ENCODE measurements at places on chromosomes 2 and 18.

- no peak for DNase-seq
These were observed 21.0 kb downstream of the TCF7L1 start for GRCh38 chr2:85154048-85154753.

- no peak for DNase-seq
These were observed 55.0 kb downstream of the APOB start for GRCh38 chr2:20988905-20989304.

- no peak for DNase-seq
These were observed 208.4 kb upstream of the RAB12 start for GRCh38 chr18:8400825-8401224.

DNA sequence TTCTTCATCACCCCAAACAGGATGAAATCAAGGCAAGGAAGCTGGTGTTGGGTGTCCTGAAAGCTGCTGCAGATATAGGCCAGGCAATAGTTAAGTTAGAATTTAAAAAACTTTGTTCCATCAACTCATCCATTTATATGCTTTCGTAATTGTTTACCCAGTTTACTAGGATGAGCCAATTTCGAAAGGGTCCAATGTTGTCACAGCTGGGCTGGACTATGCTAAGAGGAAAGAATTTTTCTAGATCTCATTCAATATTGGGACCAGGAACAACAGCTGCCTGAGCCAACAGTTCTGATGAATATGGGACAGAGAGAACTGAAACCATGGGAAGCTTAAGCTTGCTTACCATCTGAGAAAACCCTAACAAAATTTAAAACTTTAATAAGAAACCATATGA, 21.6 kb upstream of the SP3 start:
- no peak for DNase-seq

DNA sequence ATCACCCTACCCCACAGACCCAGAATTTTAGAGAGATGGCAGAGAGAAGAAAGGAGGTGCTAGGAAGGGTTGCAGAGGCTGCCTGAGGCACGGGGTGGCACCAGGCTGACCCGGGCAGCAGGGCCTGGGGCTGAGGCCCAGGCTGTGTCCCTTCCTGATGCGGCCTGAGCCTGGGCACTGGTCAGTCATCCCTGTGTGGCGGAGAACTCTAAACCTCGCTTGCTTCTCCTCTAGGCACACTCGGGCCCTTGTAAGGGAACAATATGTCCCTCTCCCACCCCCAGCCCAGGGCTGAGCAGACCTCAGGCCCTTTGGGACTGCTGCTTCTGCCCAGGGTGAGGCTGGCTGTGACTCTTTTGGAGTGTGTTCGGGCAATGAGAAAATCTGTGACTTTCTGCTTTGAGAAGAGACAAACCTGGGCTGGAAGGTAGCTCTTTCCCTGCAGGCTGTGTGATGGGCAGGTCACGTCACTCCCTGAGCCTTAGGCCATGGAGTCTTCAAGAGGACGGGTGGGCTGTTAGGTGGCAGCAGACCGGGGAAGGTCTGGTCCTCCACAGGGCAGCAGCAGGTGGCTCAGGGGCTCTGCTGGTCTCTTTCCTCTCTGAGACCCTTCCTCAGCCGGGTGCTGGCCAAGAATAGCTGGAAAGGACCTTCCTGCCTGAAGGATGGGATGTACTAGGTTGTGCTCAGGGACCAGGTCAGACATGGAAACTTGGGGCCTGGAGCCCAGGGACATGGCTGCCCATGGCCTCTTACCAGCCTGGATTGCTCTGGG, 96.8 kb downstream of the GLI2 start:
- DNase-seq, result no peak

DNA sequence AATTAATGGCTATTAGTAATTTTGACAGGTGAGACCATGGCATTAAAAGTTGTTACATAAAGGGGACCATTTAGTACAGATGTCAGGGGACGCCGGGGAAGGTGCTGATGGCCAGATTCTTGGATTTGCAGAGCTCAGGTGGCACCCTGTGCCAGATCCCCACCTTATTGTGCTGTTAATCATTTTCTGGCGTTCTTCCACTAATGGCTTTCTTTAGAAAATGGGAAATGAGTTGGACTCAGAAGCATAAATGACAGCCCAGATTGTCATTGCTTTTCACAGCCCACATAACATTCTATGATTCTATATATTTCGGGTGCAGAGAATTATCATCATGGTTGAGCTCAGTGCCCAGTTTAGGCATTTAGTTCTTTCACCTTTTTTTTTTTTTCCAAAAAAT, 257.2 kb upstream of the TCF4 start:
- DNase-seq, result no peak

DNA sequence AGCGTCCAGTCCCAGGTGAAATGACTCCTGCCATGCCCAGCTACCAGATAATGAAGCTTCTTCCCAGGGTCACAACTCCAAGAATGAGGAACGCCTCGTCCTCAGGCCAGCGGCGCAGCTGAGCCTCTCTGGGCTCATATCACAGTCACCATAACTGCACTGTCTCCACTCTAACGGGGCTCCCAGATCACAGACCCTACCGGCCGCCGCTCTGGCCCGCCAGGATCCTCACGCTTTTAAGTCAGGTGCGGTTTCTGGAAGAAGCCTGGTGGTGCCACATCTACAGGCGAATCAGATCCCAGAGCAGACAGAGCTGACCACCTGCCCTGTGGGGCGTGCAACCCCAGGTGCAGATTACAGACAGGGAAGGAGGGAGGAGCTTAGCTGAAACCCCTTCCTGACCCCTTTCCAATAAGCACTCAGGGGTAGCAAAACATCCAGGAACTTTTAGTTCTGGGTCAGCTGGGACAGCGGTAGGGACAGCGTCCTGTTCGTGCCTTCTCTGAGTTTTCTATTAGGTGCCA, 3.7 kb upstream of the ACKR3 start:
- DNase-seq, result no peak

DNA sequence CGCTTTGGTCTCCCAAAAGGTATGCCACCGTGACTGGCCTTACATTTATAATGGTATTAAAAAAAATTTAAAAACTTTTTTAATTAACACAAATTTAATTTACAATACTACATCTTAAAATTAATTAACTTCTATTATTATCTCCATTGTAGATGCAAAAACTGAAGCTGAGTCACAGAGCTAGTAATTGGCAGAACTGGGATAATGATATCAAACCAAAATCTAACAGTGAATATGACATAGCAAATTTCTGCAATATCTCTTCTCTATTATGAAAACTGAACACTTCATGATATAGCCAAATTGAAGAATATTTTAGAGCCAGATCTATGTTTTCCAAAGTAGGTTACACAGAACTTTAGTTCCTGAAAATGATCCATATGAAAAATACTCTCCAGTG, 66.4 kb upstream of the CHAC2 start:
- no peak for DNase-seq

DNA sequence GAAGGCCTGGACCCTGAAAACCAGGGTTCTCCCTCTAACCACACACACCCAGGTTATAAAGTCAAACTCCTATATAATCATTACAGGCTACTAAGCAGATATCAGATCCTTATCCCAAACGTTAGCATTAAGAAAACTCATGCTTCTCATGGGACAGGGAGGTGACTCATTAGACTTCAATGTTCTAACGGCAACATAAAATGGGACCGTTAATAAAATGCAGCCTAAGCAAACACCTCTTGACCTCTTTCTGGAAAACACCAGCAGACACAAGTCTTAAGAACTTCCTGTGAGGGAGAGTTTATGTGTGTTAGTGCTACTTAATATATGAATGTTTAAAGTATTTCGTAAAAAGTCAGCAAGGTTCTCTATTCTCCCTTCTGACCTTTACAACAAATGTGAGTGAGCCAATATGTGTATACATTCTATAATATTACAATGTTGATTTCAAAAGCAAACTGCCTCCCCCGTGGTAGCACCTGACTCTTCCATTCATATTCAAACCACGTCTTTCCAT, 31.7 kb downstream of the LPIN2 start:
- DNase-seq, result no peak

- DNase-seq, result peak; percentile 78
These were observed 7.0 kb upstream of the HS6ST1 start for GRCh38 chr2:128325611-128326181.

- no peak for DNase-seq
These were observed 849.1 kb upstream of the CHAC2 start for GRCh38 chr2:52918551-52918950.

- no peak for DNase-seq
These were observed 544.7 kb downstream of the PARD3B start for GRCh38 chr2:205089958-205090357.

GRCh38 chr2:215436705-215437565, 1.1 kb upstream of the FN1 start:
- DNase-seq, result no peak

DNA sequence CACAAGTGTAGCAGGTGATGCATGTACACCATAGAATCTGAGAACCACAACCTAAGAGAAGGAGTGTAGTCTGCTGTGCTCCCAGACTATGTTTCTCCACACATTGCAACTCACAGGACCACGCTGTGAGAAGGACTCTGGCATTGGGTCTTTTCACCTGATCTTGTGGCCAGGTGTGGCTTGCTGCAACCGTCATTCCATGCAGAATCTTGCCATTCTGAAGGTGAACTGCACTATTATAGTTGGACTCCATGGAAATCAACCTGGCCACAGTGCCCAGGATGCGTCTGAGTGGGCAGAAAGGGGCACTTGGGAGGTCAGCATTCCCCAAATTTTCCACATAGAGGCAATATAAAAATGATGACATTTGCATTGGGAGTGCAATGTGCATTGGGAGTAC, 122.2 kb downstream of the CAPN13 start:
- no peak for DNase-seq

DNA sequence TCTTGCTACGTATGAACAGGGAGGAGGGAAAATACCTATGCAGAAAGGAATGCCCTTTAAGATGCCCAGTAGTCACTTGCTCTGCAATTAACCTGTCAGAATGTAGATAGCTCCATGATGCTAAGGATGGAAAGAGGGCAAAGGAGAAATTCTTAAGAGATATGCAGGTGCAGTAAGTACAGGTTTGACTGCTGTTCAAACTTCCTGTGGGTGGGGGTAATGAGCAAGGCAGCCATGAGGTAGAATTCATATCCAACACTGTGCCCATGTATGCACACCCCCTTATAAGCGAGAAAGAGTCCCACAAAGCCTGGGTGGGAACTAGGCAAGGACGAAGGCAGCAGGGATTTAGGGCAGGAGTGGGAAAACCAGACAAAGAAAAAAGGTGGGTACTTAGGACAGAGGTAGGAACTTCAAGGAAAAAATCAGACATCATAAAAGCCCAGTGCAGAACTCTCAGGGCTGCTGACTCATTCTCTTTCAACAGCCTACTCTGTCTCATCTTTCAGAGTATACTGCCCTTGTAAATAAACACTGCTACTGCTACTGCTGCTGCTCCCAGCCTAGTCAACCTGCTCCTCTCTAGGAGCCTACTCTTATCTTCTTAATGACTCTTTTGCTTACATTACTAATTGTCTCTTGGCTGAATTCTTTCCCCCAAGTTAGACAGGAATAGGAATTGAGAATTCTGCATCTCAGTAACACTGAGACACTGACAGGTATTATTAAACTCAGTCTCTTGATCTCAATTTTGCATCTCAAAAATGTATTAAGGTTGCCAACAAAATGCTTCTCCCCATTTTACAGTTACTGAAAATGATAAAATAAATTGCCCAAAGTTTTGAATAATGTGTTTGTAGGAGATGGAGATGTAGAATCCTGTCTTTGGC, 189.0 kb downstream of the PTH2R start:
- DNase-seq, result no peak

- no peak for DNase-seq
These were observed 385.1 kb upstream of the POU3F3 start for GRCh38 chr2:104468846-104469245.

- DNase-seq, result no peak
These were observed 243.9 kb upstream of the SIX2 start for GRCh38 chr2:45253151-45253550.

All from coronary artery (tissue), 2 donors.